ENCODE measurements at places on chromosomes 3 and 15.

GRCh38 chr15:42282926-42283325, 9.7 kb upstream of the TMEM87A start:
- DNase-seq = no peak

DNA sequence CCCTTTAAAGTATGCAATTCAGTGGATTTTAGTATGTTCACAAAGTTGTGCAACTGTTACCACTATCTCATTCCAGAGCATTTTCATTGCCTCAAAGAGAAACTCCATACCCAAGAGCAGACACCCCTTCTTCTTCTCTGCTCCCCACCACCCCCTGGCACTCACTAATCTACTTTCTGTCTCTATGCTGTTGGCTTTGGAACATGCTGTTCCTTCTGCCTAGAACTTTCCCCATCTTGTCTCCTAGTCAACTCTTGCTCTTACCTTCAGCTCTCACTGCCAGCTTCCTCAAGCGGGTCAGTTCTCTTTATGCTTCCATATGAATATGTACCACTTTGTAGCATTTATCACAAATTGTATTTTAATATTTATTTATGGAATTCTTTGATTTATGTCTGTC, 50.1 kb downstream of the TYRO3 start:
- no peak for DNase-seq

DNA sequence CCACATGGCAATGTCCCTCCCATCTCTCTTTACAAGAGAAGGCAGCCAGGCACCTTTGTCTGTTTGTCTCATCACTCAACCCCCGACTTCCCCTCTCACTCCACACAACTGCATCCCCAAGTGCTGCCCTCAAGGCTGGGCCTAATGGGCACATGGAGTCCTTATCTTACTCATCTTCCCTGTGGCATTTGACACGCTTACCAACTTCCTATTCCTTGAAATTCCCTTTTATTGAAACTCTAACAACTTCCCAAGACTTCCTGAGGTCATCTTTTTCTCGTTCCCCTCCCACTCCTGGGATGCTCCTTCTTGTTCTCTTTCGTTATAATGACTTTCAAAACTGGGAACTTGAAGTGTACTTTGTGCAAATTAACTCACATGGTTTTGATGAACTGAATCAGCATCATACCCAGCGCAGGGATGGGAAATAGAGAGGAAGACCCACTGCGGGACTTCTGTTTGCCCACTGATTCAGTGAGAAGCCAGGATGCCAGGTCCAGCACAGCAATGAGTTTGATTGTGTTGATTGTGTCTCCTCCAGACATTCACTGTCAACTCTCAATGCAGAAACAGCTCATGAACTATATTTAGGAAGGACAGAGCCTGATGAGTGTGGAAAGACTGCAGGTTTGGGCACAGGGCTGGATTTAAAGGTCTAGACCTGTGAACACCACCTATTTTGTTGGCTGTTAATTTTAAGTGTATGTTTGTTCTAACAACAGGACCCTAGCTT, 104.7 kb upstream of the TNIK start:
- no peak for DNase-seq

- no peak for DNase-seq
Measured at GRCh38 chr15:69014454-69014853, at the start of gene NOX5. TSS of gene NOX5 (plus strand) at chr15:69014695. CDS start at chr15:69014736, 41 bp downstream.

DNA sequence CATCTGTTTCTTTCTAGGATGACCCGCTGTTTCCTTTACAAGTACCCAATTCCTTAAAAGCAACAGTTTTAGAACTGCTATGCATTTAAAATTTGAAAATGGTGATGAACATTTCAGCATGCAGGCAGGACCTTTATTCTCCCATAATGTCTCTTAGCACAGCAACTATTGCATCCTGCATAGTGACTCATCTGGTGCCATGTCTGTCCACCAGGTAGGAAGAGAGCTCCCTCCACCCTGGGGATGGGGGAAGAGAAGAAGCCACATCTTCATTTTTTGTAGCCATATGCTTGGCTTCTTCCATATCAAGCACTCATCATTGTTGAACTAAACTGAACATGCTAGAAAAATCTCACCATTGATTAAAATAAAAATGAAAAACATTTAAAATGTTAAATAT, 9.9 kb downstream of the GPR15 start:
- DNase-seq = no peak

DNA sequence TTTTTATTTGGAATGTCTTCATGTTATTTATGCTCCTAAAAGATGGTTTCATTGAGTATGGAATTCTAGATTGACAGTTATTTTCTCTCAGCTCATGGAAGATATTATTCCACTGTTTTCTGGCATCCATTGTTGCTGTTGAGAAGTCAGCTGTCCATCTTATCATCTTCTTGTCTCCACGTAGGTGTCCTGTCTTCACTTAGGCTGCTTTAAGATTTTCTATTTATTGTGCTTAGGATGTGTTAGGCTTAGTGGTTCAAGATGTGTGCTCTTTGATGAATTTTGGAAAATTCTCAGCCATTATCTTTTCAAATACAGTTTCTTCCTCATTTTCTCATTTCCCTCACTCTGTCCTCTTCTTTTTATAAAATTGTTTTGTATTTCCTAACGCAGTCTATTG, 52.0 kb downstream of the SNRK start:
- DNase-seq = no peak

DNA sequence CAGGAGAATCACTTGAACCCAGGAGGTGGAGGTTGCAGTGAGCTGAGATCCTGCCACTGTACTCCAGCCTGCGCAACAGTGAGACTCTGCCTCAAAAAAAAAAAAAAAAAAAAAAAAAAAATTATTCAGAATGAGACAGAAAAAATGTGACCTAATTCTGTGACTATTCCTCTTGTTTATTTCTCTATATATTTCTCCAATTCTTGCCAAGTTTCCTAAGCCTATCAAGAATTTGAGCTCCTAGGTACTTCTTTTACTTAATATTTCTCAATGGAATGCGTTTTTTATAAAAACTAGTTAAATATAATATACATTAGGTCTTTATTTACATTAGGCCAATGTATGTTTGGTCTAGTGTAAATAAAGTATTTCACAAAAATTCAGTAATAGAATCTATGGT, 86.8 kb downstream of the NAALADL2 start:
- no peak for DNase-seq

- DNase-seq = no peak
Measured at GRCh38 chr3:25272090-25272489, 156.0 kb upstream of the RARB start.

- no peak for DNase-seq
Measured at GRCh38 chr3:134897391-134898141, 102.5 kb downstream of the EPHB1 start.

DNA sequence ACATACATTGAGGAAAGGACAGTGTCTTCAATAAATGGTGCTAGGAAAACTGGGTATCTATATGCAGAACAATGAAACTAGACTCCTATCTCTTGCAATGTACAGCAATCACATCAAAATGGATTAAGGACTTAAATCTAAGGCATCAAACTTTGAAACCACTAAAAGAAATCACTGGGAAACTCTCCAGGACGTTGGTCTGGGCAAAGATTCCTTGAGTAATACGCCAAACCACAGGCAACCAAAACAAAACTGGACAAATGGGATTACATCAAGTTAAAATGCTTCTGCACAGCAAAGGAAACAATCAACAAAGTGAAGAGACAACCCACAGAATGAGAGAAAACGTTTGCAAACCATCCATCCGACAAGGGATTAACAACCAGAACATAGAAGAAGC, 14.5 kb downstream of the LAMP3 start:
- DNase-seq = no peak
